ENCODE measurements at places on chromosomes 1 and 21.
A peak's percentile ranks its signal among the peaks of the same experiment; 100 is the strongest.

DNA sequence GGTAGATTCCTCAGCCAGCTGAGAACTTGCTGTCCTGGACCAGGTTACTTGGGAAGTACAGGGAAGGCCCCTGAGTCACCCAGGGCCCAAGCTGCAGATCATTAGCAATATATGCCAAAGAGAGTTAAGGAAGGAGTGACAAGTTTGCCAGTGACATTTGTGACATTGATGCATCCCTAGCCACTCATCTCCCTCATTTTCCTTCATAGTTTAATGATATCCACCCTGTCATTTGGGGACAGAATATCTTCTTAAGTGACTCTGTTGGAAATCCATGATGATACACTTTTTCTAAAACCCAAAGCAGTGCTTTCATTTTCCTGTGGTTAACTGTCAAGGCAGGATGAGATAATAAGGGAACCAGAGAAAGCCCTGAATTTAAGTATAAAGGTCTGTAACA lies 3.2 kb downstream of the TNN start:
- DNase-seq, result no peak

- DNase-seq, result no peak
Measured at GRCh38 chr1:63116016-63116415, 206.4 kb upstream of the FOXD3 start.

GRCh38 chr1:153035211-153035610 lies 4.2 kb downstream of the SPRR1B start:
- DNase-seq, result no peak

GRCh38 chr1:226407199-226407496 lies 745 bp downstream of the PARP1 start:
- DNase-seq, result no peak

- no peak for DNase-seq
Measured at GRCh38 chr1:4220362-4220761, 320.3 kb upstream of the C1orf174 start.

DNA sequence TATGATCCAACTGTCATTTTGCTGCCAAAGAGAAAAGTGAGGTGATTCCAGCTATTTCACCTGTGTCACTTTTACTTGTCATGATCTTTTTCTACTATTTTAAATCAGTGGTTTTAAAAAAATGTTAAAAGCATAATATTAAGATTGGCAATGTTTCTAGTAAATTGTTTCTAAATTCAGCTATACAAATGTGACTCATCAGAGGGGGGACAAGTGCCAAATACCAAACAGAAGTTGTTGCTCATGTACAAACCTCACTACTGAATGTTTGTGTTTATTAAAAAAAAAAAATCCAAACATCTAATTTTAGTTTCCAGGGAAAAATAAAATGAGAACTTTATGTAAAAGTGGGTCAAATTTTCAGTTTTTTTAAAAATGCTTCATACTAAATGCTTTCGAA lies 346.2 kb upstream of the SNX7 start:
- DNase-seq, result no peak

DNA sequence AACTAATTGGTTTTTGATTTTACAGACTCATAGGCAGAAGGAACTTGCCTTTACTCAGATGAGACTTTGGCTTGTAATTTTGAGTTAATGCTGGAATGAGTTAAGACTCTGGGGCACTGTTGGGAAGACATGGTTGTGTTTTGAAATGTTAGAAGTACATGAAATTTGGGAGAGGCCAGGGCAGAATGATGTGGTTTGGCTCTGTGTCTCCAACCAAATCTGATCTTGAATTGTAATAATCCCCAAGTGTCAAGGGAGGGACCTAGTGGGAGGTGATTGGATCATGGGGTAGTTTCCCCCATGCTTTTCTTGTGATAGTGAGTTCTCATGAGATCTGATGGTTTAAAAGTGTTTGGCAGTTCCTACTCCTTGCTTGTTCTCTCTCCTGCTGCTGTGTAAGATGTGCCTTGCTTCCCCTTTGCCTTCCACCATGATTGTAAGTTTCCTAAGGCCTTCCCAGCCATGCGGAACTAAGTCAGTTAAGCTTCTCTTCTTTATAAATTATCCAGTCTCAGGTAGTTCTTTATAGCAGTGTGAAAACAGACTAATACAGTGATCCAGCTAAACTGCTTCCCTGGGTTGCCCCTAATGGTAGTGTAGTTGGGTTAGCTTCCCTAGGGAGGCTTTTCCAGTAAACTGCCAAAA lies 10.2 kb downstream of the CPT2 start:
- no peak for DNase-seq

GRCh38 chr21:18030248-18030647 lies 211.1 kb upstream of the C21orf91 start:
- DNase-seq, result no peak

GRCh38 chr1:111085676-111086075 lies 54.2 kb downstream of the DRAM2 start:
- no peak for DNase-seq

DNA sequence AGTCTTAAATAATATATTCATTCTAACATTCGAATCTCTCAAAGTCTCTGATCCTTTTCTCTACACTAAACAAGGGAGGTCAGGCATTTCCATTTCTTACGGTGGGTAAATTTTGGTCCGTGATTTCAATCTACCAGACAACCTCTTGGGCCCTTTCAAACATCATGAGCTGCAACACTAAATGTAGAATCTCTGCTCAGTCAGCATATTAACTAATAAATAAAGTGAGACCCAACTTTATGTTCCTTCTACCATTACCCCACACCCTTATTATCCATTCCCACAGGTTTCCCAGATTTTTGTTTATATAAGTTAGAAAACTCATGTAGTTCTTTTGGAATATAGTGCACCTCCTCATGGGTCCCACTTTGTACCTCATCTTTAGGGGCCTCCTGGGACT lies 24.9 kb downstream of the SLAMF7 start:
- DNase-seq, result no peak

- DNase-seq, result no peak
Measured at GRCh38 chr21:15749861-15750159, 20.0 kb downstream of the USP25 start.

- DNase-seq, result peak; percentile 45
Measured at GRCh38 chr21:33374450-33375096, 28.6 kb upstream of the IFNGR2 start.

Measured in HFF-Myc (cell line).